ENCODE measurements at places on chromosomes 5 and 9. TPM values are rescaled to one million over a fixed set of nuclear protein-coding genes. Genes with fewer than 3 reads are reported as not detected.

Gene IFNE
- total RNA-seq, result 0.46 TPM

Gene ZNF366
- total RNA-seq, result 1.1 TPM

Gene NREP
- total RNA-seq, result 9.0 TPM

Gene PTGDS
- 68.7 TPM for total RNA-seq

Gene GKAP1
- total RNA-seq, result 8.7 TPM

Gene ERGIC1
- 50.0 TPM for total RNA-seq

DNA sequence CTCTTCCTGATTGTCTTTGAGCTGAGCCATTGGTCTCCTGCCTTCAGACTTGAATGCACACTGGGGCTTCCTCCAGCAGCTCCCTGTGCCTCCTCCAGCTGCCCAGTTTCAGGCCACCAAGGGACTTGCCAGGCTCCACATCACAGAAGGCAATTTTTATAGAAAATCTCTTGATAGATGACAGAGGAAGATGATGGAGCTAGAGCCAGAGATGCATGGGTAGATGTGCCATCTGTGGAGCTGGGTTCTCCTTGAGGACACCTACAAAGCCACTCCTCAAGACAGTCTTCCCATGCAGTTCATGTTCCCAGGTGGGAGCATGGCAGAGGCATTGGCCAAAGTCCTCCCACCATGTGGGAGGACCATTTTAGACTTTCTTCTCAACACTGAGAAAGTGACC lies 239.6 kb upstream of the IRX1 start:
- no peaks in the 10 kb centered on the region for H3K27me3 ChIP-seq
- no peak overlapping the region for H3K4me3 ChIP-seq
- DNase-seq, result no peak
- H3K36me3 ChIP-seq, result no peaks in the 10 kb centered on the region
- H3K27ac ChIP-seq, result no peak overlapping the region
- H3K4me1 ChIP-seq, result no peaks in the 10 kb centered on the region

DNA sequence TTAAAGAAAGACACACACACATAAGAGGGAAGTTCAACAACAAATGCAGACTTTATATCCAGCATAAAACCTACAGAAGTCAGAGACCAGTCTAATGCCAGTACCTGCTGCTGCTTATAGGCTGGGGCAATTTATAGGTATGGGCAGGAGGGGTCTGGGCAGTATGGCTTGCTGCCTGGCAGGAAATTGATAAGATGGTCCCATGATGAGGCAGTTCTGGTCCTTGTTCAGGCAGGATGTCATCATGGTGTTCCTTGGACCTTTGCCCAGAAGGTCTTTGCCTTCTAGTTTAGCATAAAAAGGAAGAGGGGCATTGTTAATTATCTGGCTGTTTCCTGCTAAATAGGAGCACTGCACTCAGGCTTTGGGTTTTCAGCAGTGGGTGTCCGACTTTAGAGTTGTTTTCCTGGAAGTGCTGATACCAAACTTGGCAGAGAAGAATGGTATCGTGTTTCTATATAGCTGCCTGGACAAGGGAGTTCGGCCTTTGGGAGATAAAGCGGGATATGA lies 10.4 kb upstream of the PDCD1LG2 start:
- no peaks in the 10 kb centered on the region for H3K27me3 ChIP-seq
- H3K4me3 ChIP-seq, result no peak overlapping the region
- H3K4me1 ChIP-seq, result no peaks in the 10 kb centered on the region

DNA sequence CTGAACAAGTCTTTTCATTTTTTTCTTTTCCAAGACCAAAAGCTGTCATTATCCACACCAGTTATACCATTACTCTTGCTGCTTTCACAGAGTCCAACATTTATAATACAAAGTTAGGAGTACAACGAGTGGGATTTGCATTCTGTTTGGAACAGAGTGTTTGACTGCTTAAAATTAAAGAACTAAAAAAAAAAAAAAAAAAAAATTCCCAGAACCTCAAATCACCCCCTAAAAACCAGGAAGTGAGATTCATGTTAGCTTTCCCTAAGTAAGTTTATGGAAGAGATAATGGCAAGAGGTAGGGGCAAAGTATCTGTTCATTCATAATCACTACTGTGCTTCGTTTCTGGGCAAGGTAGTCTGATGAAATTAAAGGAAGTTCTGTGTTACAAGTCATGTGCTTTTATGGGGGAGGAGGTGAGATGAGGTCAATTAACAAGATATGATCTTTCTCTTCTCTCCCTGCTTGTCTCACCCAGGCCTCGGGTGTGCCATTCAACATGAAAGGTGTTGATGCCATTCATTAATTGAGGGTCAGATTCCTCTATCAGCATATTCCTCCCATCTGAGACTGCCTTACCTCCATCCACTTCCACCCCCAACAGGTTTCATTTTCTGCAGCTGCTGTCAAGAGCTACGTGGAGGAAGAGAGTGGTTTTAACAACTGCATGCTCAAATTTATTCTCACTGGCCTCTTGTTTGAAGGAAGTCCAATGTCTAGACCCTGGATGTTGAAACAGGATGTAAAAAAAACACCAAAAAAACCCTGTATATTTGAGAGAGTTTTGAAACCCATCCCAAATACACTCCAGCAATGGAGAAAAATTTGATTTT lies 58.1 kb downstream of the MARCHF3 start:
- H3K36me3 ChIP-seq, result no peaks in the 10 kb centered on the region
- H3K27me3 ChIP-seq, result no peaks in the 10 kb centered on the region
- H3K4me1 ChIP-seq, result peaks cover 21% of the 10 kb centered on the region
- peak overlapping the region; percentile 34 for H3K4me3 ChIP-seq
- DNase-seq, result peak; percentile 32

DNA sequence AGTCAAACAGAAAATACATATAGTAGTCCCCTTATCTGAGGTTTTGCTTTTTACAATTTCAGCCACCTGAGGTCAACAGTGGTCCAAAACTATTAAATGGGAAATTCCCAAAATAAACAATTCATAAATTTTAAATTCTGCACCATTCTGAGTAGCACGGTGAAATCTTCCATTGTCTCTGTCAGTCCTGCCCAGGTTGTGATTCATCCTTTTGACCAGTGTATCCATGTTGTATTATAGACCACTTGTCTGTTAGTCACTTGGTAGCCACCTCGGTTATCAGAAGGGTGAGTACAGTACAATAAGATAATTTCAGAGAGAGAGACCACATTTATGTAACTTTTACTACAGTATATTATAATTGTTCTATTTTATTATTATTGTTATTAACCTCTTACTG lies 2.8 kb downstream of the CCDC152 start:
- no peak overlapping the region for H3K4me3 ChIP-seq
- H3K36me3 ChIP-seq, result no peaks in the 10 kb centered on the region
- no peak overlapping the region for H3K27ac ChIP-seq
- DNase-seq, result no peak

DNA sequence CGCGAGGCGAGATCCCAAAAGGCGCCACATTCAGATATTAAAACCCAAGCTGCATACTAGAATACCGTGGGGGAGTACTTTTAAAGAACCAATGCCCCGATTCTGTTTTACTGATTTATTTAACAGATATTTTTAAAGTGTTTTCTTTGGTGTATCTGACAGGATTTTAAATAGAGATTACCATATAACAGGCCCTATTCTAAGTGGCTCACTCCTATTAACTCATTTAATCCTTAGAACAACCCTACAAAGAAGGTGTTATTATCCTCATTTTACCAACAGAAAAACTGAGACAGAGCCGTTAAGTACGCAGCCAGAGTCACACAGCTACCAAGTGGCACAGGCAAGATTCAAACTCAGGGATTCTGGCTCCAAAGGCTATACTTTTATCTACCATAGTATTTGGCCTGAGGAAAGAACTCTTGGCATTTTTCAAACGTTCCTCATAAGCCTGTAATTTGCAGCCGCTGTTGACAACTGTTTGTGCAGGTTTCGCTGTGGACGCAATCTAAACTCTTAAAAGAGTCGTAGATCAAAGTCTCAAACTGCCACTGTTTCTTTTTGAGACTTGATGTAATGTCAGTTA lies 550 bp upstream of the TMEM245 start:
- peak overlapping the region; percentile 44 for H3K27ac ChIP-seq
- DNase-seq, result no peak
- H3K27me3 ChIP-seq, result no peaks in the 10 kb centered on the region
- H3K4me3 ChIP-seq, result peak overlapping the region; percentile 18
- no peaks in the 10 kb centered on the region for H3K36me3 ChIP-seq

- H3K27ac ChIP-seq, result no peak overlapping the region
- H3K36me3 ChIP-seq, result no peaks in the 10 kb centered on the region
- no peak overlapping the region for H3K4me3 ChIP-seq
- H3K27me3 ChIP-seq, result no peaks in the 10 kb centered on the region
- no peaks in the 10 kb centered on the region for H3K4me1 ChIP-seq
- DNase-seq, result no peak
Measured at GRCh38 chr5:133707629-133708028, 95.3 kb upstream of the FSTL4 start.

- H3K4me3 ChIP-seq, result no peak overlapping the region
- no peaks in the 10 kb centered on the region for H3K36me3 ChIP-seq
- no peak overlapping the region for H3K27ac ChIP-seq
Measured at GRCh38 chr9:68437785-68438184, 81.4 kb downstream of the PGM5 start.

- no peak overlapping the region for H3K27ac ChIP-seq
- no peaks in the 10 kb centered on the region for H3K36me3 ChIP-seq
- DNase-seq, result peak; percentile 16
- H3K4me1 ChIP-seq, result peaks cover 8% of the 10 kb centered on the region
- no peak overlapping the region for H3K4me3 ChIP-seq
Measured at GRCh38 chr9:91253488-91253887, 108.2 kb downstream of the AUH start.

DNA sequence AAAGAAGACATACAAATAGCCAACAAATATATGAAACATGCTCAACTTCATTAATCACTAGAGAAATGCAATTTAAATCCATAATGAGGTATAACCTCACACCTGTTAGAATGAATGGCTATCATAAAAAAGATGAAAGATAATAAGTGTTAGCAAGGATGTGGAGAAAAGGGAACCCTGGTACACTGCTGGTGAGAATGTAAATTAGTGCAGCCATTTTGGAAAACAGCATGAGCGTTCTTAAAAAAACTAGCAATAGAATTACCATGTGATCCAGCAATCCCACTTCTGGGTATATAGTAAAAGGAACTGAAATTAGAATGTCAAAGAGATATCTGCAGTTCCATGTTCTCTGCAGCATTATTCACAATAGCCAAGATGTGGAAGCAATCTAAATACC lies 64.2 kb upstream of the CEP78 start:
- H3K36me3 ChIP-seq, result no peaks in the 10 kb centered on the region
- no peak overlapping the region for H3K4me3 ChIP-seq
- H3K27ac ChIP-seq, result no peak overlapping the region
- no peaks in the 10 kb centered on the region for H3K4me1 ChIP-seq
- DNase-seq, result no peak

DNA sequence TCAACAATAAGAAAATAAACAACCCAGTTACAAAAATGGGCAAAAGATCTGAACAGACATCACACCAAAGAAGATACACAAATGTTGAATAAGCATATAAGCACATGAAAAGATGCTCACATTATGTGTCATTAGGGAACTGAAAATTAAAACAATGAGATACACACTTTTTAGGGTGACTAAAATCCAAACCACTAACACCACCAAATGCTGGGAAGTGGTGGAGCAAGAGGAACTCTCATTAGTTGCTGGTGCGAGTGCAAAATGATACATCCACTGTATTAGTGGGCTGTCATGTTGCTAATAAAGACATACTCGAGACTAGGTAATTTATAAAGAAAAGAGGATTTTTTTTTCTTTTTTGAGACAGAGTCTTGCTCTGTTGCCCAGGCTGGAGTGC lies 329.1 kb downstream of the TMEM38B start:
- no peaks in the 10 kb centered on the region for H3K27me3 ChIP-seq
- H3K27ac ChIP-seq, result no peak overlapping the region
- no peaks in the 10 kb centered on the region for H3K4me1 ChIP-seq
- no peaks in the 10 kb centered on the region for H3K36me3 ChIP-seq

GRCh38 chr9:80498001-80498555 lies 926.3 kb downstream of the TLE4 start:
- no peak for DNase-seq
- no peak overlapping the region for H3K4me3 ChIP-seq
- no peaks in the 10 kb centered on the region for H3K36me3 ChIP-seq
- H3K27me3 ChIP-seq, result no peaks in the 10 kb centered on the region

DNA sequence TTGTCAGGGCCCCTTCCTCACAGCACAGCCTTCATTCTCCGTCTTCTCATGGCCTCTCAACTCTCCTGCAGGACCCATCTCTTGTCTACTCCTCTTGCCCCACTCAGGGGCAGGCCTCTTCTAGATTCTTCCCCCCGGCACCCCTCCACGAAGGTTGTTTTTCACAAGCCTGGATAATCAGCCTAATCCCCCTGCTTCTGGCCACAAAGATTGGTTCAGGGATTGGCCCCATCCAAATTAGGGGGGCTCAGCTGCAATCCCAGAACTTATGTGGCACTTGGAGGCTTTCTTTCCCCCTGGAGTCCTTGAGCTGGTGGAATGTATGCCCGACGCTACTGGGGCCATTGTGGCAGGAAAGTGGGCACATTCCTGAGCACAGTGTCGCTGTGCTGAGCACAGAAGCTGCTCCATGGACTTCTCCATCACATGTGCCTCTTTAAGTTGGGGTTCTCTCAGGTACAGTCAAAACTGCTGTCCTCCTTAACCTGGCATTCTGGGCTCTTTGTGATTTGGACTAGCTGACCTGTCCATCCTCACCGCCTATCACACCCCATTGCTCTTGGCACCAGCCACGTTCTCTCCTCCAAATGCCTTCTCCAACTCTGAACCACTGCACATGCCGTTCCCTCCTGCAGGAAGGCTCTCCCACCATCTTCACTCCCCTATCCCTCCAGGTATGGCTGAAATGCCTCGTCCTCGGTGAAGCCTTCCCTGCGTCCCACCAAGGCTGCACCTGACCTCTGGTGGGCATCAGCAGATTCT lies 66.8 kb upstream of the RNF130 start:
- no peak overlapping the region for H3K27ac ChIP-seq
- H3K4me3 ChIP-seq, result no peak overlapping the region
- no peaks in the 10 kb centered on the region for H3K4me1 ChIP-seq

DNA sequence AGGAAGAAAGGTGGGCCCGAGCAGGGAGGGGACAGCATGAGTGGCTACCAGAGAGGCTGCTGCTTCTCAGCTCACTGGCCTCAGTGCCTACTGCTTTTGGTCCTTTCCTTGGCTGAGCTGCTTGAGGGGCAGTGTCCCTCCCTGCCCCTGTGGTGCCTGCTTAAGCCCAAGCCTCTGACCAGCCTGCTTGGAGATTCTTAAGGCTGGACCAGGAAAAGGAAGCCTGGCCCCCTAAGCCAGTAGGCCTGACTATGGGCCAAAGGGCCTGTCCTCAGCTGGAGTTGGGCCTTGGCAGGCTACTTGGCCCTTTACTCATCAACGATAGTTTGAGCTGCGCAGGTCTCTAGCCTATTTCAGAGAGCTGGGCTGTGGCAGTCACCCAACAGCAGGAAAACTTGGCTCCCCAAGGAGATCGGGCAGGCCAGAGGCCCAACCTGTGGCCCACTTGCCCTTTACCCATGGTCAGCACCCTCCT lies 24.9 kb downstream of the TCF7 start:
- peak overlapping the region; percentile 97 for H3K27ac ChIP-seq
- H3K27me3 ChIP-seq, result no peaks in the 10 kb centered on the region
- no peak overlapping the region for H3K4me3 ChIP-seq
- no peak for DNase-seq

DNA sequence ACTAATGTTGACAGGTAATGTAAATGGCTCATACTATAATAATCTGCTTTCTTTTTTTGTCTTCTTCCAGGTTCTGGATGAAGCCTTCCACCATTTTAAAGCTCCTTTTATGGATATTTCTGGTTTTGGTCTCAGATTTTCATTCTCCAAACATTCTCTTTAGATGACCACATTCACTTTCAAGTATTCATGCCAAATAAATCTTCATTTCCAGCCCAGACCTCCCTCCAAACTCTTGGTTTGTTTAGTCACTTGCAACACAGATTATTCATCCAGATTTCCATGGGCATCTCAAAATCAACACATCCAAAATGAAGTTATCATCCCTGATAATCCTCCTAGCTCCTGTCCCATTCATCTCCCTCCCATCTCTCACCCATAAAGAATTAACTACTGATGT lies 40.3 kb upstream of the SVEP1 start:
- DNase-seq, result no peak
- H3K27me3 ChIP-seq, result no peaks in the 10 kb centered on the region
- no peaks in the 10 kb centered on the region for H3K4me1 ChIP-seq
- no peak overlapping the region for H3K4me3 ChIP-seq
